Activated CD8-positive, alpha-beta memory T cell treated with anti-CD3 and anti-CD28 coated beads, Interleukin-2, amount 10 ng/mL, durations not matched to agents 7 days and 5 days (primary cell): ENCODE measurements at places on chromosomes 5 and 9. TPM values are rescaled to one million over a fixed set of nuclear protein-coding genes. Genes with fewer than 3 reads are reported as not detected.

- H3K36me3 ChIP-seq, result peaks cover 18% of the 10 kb centered on the region
- H3K27me3 ChIP-seq, result no peaks in the 10 kb centered on the region
- DNase-seq, result peak; percentile 75
- no peak overlapping the region for H3K4me3 ChIP-seq
Observed at GRCh38 chr5:40480392-40480791, 199.3 kb upstream of the PTGER4 start.

GRCh38 chr5:94314460-94315131 is 303.8 kb downstream of the KIAA0825 start:
- H3K27ac ChIP-seq, result no peak overlapping the region
- DNase-seq, result no peak
- no peaks in the 10 kb centered on the region for H3K4me1 ChIP-seq

GRCh38 chr9:136978073-136978864 is 965 bp downstream of the PTGDS start:
- peaks cover 15% of the 10 kb centered on the region for H3K4me1 ChIP-seq
- H3K27me3 ChIP-seq, result peaks cover 5% of the 10 kb centered on the region
- no peak overlapping the region for H3K4me3 ChIP-seq
- H3K27ac ChIP-seq, result no peak overlapping the region
- no peaks in the 10 kb centered on the region for H3K36me3 ChIP-seq
- peak; percentile 83 for DNase-seq

Gene LRRTM2
- total RNA-seq, result 0.02 TPM

Gene IFNA8
- not detected for total RNA-seq
